ENCODE measurements at places on chromosomes 5 and 9. TPM values are rescaled to one million over a fixed set of nuclear protein-coding genes. Genes with fewer than 3 reads are reported as not detected.

GRCh38 chr5:52202256-52202655 lies 585.5 kb upstream of the ITGA1 start:
- no peak for DNase-seq

Gene HACD4
- total RNA-seq = 15.2 TPM

Gene LHX3
- total RNA-seq = not detected

GRCh38 chr5:56977822-56978221 lies 25.9 kb upstream of the MIER3 start:
- no peak for DNase-seq

DNA sequence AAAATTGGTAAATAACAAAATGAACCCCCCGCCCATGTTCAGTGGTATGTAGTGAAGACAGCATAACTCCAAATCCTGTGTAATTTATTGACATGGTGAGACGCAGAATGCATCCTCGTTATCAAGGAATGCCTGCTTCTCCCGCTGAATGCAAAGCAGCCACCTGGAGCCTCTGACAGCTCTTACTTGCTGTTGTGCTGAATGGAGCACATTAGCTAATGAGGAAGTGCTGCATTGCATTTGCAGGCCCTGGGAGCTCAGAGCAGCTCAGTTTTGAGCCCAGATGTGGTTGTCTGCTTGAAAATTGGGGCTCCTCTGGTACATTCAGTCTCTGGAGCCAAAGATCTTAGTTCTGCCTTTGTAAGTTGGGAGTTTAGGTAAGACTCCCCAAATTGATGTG lies 28.9 kb downstream of the PLAC8L1 start:
- no peak for DNase-seq

Gene GLIPR2
- 112 TPM for total RNA-seq

- peak; percentile 49 for DNase-seq
Observed at GRCh38 chr5:160298189-160298588, 14.2 kb downstream of the CCNJL start.

Gene FRRS1L
- 0.03 TPM for total RNA-seq

Data from lung (tissue), 17 donors.